ENCODE measurements at places on chromosomes 7 and 10.

DNA sequence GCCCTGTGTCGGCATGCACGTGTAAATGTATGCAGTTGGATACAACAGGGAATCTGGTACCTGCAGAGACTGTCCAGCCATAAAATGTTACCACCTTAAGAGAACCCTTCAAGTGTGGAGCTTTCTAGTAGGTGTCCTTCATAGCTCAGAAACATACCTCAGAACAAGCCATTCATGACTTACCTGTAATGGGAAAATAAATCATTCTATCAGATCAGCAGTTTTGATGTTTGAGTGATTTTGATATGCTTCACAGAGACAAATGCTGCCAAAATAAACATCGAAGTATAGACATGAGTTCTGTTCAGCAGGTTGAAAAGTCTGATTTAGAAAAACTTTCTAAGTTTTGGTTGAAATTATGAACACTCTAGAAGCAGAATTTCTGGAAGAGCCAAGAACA is 33.5 kb upstream of the UMAD1 start:
- DNase-seq = no peak

DNA sequence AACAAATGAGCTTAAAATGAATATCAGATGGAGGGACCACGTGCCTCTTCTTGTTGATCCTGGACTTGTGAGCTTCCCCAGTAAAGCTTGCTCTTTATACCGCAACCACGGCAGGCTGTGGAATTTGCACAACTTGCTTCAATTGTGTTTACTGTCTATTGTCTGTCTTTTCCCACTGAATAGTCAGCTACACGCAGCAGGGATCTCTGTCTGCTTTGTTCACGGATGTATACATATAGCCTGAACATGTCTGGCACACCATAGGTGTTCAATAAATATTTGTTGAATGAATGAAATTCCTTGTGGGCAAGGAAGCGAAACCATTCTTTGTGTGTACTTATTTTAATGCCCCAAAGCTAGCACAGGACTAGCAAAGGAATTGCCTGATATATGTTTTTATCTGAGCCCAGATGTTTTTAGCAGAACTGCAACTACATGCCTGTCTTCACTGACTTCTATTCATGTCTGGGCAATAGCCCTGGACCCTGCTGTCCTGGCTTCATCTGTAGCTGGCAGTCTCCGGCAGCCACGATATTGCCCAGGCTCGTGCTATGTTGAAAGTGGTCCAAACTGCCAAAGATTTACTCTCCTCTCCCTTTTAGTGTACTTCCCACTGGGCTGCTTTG is 29.9 kb upstream of the IFRD1 start:
- DNase-seq = no peak

- DNase-seq = no peak
These were observed 173.4 kb downstream of the LRRN3 start for GRCh38 chr7:111264111-111264868.

DNA sequence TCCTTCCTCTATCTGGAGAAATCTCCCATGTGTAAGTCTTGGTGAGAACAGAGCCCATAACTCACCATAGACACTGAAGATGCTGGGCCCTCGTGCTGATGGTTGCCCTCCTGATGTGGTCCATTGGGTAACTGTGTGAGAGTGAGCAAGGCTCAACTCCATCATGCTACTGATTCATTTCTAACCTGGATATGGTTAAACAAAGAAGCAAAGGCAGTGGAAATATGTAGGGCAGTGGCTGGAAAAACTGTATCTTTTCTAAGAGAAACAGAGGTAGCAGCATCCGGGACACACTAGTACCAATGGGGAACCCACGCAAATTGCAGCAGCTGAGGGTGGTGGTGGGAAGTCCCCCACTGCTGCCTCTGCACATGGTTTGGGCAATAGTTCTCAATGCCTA is 221.7 kb downstream of the KLF6 start:
- DNase-seq = peak; percentile 10

GRCh38 chr7:104643587-104644217 is 315.3 kb downstream of the LHFPL3 start:
- DNase-seq = no peak

DNA sequence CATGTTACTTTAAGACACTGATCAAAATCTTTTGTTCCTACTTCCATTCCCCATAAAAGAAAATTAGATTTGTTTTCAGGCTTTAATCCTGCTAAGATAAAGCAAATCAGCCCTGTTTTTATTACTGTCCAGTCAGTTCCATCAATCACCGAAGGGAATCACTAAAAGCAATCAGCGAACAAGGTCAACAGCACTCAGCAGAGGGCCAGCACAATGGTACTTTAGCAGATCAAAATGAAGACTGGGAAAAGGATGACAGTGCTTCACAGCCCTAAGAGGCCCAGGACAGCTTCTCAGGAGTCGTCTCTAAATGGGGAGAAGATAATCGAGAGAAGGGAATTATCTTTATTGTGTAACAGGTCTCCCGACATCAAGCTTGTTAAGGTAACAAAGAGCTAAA is 32.7 kb downstream of the SEM1 start:
- no peak for DNase-seq

- DNase-seq = no peak
These were observed 22.8 kb upstream of the PDZD8 start for GRCh38 chr10:117398029-117398428.

DNA sequence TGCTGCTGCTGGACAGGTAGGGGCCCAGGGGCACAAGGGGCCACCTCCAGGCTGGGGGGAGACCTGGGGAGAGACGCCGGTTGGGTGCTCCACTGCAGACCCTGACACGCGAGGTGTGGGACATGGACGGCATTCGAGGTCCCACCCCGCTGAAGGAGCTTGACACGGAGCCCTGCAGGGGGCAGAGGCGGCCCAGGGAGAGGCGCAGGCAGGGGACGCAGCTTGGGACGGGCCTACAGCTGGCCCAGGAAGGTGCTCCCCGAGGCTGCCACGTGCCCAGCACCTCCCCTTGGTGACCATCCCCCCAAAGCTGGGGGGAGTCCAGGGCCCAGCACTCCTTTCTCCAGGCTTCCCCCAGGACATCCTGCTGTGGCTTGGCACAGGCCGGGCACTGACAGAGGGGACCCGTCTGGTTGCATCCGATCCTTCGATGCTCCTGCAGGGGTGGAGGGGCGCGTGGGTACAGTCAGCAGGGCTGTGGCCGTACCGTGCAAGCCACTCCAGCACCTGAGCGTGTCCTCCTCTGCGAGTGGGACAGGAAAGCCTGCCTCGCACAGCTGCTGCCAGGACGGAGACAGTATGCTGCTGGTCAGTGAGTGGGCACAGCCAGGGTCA is 174.4 kb downstream of the ELFN1 start:
- no peak for DNase-seq

DNA sequence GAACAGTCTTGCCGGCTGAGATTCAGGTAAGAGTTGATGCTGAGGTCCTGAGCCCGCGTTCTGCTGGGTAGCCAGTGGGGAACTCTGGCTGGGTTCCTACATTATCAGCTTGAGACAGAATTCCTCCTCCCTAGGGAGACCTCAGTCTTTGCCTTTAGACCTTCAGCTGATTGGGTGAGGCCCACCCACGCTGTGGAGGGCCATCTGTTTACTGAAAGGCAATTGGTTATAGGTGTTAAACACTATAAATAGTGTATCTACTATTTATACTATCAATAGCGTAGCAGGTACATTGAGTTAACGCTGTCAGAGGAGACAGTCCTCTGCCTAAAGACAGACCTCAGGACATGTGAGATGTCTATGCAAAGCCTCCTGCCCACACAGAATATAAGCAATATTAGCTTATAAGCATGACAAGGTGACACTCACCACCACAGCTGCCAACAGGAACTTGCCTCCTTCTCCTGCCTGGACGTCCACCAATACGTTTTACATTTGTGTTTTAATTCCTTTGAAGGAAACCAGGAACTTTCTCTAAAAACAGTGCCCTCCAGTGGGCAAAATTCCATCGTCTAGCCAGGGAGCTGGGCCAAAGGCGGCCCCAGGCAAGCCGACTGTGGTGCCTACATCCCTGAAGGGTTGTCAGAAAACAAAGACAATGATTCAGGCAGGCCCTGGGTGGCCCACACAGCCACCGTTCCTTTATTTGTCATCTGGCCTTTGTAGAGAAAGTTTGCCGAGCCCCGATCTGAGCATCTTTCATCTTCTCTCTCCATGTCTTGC is 58.8 kb downstream of the INSIG1 start:
- peak; percentile 25 for DNase-seq

GRCh38 chr7:89247207-89247606 is 451.7 kb upstream of the TEX47 start:
- no peak for DNase-seq

DNA sequence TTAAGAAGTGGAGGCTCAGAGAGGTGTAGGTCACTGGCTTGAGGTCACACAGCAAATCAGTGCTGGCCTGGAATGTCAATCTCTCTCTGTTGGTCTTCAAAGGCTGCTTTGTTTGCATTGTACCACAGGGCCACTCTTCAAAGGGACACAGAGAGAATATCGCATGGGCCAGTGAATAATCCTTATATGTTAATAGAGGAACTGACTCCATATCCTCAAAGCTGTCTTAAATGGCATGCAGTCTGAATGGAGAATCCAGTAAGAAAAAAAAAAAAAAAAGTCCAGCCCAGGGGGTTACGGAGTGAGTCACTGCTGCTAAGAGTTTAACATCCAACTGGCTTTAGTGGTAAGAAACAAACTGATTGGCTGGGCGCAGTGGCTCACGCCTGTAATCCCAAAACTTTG is 54.1 kb downstream of the NRAP start:
- DNase-seq = no peak

DNA sequence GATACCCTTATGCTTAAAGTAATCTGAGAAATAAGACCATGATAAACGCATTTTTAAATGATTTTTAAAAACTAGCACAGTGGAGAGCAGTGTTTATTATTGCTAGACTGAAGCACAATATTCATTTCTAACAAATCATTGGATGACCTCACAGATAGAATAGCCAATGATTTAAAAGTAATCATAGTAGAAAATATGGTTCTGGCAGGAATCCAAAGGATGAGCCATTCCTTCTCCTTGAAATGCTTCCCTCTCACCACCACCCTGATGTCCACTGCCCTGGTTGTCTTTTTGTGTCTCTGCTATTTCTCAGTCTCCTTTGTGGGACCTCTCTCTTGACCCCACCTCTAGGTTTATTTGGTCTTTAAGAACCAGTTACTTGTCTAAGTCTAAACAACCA is 64.9 kb downstream of the PRKG1 start:
- no peak for DNase-seq

DNA sequence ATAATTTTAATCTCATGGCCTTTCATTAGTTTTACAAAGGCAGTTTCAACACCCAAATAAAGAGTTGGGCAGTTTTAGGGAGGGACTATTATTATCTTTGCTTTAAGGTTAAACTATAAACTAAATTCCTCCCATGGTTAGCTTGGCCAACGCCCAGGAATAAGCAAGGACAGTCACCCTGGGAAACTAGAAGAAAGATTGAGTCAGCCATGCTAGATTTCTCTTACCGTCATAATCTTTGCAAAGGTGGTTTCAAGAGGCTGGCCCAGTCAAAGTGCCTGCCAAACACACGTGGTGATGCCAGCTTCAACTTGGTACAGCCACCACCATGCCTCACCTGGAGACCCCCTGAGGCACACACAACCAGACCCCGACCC is 317.4 kb upstream of the SP8 start:
- DNase-seq = no peak

DNA sequence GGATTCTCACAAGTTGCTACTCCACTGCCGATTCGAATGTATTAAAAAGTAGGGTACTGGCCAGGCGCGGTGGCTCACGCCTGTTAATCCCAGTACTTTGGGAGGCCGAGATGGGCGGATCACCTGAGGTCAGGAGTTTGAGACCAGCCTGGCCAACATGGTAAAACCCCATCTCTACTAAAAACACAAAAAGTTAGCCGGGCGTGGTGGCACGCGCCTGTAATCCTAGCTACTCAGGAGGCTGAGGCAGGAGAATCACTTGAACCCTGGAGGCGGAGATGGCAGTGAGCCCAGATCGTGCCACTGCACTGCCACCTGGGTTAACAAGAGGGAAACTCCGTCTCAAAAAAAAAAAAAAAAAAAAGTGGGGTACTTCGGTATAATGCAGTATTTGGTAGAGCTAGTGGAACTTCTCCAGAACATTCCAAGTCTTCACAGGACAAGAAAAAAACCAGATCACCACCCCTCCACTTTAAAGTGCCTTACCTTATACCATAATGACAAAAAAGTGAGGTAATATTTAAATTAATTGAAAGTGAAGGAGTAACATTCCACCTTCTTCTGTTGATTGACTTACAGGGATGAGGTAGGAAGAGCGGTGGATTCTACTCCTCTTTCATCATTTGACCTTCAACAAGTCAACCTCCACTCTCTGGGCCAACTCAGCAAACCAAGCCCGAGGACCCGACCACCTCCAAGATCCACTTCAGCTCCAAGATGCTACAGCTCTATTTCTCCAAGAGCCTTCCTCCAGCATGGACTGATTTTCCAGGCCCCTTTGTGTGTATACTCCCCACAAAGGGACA is 2.0 kb downstream of the BAZ1B start:
- DNase-seq = peak; percentile 1

GRCh38 chr7:118217210-118217619 is 7.3 kb upstream of the ANKRD7 start:
- DNase-seq = no peak

- no peak for DNase-seq
These were observed 57.5 kb downstream of the AGMO start for GRCh38 chr7:15504351-15504750.

DNA sequence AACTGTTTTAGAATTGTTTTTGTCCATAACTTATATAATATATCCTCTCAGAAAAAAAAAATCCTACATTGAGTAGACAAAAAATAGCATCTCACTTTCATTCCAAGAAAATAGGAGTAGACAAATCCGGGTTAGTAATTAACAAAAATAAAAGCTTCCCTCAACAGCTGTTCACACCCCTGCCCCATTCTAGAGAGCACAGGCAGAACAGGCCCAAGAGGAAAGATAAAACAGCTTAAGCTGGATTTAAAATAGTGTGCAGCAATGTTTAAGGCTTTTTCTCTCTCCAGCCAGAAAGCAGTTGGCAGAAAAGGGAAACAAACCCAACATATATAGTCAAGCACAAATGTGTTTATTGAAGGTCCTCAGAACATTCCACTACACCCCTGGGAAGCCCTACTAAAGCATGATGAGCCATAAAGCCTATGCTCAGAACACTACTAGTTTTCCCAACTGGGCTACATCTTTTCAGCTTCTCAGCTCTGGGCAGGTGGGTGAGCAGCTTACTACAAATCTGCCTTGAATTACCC is 189.9 kb downstream of the MTERF1 start:
- DNase-seq = no peak

DNA sequence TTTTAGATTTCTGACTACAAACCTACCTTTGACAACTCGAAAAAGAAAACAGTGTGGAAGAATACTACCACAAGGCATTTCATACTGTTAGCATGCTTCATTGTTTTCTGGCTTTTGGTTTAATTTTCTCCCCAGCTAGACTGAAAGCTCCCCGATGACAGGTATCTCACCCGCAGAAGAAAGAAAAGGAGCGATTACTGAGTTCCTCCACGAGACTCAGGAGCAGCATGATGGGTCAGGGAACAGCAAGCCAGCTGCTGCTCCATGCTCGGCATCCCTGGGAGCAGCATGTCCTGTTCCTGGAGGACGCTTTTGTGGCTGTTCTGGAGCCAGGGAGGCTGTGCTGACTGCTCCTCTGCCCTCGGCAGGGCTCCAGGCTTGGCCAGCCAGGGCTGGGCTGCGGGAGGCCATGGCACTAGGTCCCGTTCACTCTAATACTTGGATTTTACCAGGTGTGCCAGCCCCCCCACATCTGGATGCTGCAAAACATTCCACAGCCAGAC is 133.4 kb downstream of the PRKAG2 start:
- DNase-seq = no peak
